ENCODE measurements at places on chromosomes 2 and 18. TPM values are rescaled to one million over a fixed set of nuclear protein-coding genes. Genes with fewer than 3 reads are reported as not detected.

GRCh38 chr18:57352271-57352701 lies at the start of gene ST8SIA3:
Gene ST8SIA3, plus strand, starts transcription at chr18:57352557. Its CDS starts 290 bp downstream, at chr18:57352847.
- H3K27me3 ChIP-seq = peaks cover 34% of the 10 kb centered on the region
- no peaks in the 10 kb centered on the region for H3K4me1 ChIP-seq
- DNase-seq = no peak

- H3K4me1 ChIP-seq = peaks cover 3% of the 10 kb centered on the region
- no peaks in the 10 kb centered on the region for H3K27me3 ChIP-seq
- H3K36me3 ChIP-seq = peaks cover 31% of the 10 kb centered on the region
- DNase-seq = no peak
- H3K4me3 ChIP-seq = no peak overlapping the region
Measured at GRCh38 chr2:218518876-218519275, 49.3 kb downstream of the USP37 start.

DNA sequence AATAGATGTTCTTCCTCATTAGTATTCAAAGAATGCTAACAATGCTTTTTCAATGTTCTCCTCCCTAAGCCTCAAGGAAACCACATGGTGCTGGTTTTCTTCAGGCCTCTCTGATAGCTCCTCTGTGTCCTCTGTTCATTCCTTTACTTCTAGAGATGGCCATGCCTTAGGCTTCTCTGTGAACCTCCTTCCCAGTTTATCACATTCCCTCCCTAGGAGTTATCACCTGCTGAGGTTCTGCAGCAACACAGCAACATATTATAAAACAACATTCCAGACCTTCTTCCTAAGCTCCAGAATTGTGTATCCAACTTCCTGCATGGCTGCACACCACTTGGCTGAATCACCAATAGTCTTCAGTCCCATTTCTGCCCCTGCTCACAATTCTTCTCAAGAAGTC lies 325.5 kb downstream of the IRS1 start:
- H3K36me3 ChIP-seq = no peaks in the 10 kb centered on the region
- H3K4me1 ChIP-seq = peaks cover 20% of the 10 kb centered on the region
- H3K27me3 ChIP-seq = no peaks in the 10 kb centered on the region
- H3K4me3 ChIP-seq = no peak overlapping the region
- DNase-seq = no peak

DNA sequence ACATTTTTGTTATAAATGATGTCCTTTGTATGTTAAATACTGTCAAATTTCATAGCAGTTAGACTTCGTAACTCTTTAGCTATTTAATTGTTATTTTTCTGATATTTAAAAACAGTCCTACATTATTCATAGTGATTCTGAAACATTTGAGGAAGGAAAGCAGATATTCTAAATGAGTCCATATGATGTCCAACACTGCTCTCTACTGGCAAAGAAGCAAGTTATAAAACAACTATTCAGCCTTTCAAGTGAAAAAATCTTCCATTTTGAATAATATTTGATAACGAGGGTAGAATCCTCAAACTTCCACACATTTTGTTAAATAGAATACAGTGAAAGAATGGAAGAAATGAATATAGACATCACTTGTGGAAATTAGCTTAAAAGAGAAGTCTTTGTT lies 220.8 kb downstream of the GULP1 start:
- peaks cover 5% of the 10 kb centered on the region for H3K4me1 ChIP-seq
- H3K4me3 ChIP-seq = no peak overlapping the region
- H3K27me3 ChIP-seq = no peaks in the 10 kb centered on the region
- no peak overlapping the region for H3K27ac ChIP-seq
- no peak for DNase-seq

- no peaks in the 10 kb centered on the region for H3K4me1 ChIP-seq
- no peaks in the 10 kb centered on the region for H3K36me3 ChIP-seq
- H3K27me3 ChIP-seq = no peaks in the 10 kb centered on the region
- H3K27ac ChIP-seq = no peak overlapping the region
Measured at GRCh38 chr2:169761251-169761969, 27.8 kb downstream of the KLHL23 start.

DNA sequence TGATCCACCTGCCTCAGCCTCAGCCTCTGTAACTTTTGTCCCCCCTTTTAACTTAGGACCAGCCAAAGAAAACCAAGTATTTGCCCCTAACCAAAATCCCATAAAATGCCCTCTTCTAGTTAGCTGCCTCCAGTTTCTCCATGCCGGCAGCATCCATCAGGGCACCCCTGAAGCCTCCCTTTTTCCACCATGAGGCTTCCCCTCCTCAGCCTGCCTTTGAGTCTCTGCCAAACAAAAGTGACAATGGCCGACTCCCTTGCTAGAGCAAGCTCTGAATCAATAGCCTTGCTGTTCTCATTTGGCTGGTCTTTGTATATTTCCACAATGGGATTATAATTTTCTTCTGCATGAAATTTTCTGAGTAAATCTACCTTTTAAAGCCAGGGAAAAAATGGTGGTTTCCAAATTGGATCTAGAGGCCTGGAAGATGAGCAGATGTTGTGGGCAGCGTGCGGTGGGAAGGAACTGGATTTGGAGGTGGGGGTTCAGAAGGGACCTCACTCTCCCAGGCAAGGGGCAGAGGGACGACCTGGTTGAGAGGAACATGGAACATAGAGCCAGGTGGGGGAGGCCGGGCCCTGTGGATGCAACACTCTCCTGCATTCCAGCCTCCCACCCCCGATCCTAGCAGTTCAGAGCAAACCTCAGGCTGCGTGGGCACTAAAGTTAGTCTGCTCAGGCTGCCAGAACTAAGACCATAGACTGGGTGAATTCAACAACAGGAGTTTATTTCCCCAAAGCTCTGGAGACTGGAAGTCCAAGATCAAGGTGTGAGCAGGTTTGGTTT lies 80.6 kb downstream of the HS6ST1 start:
- H3K4me3 ChIP-seq = no peak overlapping the region
- no peaks in the 10 kb centered on the region for H3K36me3 ChIP-seq
- H3K27me3 ChIP-seq = no peaks in the 10 kb centered on the region
- peaks cover 8% of the 10 kb centered on the region for H3K4me1 ChIP-seq
- no peak for DNase-seq
- H3K27ac ChIP-seq = no peak overlapping the region

- H3K27me3 ChIP-seq = no peaks in the 10 kb centered on the region
- peaks cover 12% of the 10 kb centered on the region for H3K4me1 ChIP-seq
- H3K4me3 ChIP-seq = no peak overlapping the region
- no peak overlapping the region for H3K27ac ChIP-seq
Measured at GRCh38 chr2:151928380-151928779, 100.2 kb upstream of the ARL5A start.

DNA sequence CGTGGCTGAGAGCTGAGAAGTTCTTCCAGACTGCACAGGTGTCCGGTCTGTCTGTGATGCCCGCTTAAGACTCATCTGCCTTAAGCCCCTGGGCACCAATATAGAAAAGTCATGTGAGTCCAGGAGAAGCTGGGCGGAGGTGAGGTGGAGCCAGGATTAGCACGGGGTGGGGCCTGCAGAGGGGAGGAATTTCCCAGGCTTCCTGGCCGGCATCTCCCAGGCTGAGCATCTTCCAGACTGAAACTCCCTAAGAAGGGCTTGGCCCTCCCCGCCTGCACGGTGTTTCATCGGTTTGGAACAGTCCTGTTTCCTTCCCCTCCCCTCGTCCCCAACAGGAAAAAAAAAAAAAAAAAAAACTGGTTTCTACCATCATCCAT lies 270.3 kb downstream of the ATAD2B start:
- no peaks in the 10 kb centered on the region for H3K27me3 ChIP-seq
- no peak overlapping the region for H3K4me3 ChIP-seq
- H3K27ac ChIP-seq = no peak overlapping the region
- H3K36me3 ChIP-seq = peaks cover 17% of the 10 kb centered on the region

DNA sequence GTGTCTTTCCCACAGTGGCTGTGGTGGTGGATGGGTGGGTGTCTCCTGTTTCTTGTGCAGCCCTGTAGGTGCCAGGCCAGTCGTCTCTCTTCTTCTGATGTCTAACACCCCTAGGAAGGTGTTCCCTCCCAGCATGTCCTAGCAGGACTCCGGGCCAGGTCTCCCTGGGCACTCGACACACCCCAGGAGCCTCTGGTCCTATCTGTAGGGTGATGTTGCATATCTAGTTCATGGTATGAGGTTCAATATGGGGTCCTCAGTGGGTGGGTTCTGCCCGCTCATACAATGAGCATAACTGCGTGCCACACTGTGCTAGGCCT lies 14.4 kb downstream of the NGEF start:
- H3K36me3 ChIP-seq = no peaks in the 10 kb centered on the region
- no peak overlapping the region for H3K27ac ChIP-seq
- no peak overlapping the region for H3K4me3 ChIP-seq
- no peak for DNase-seq
- H3K4me1 ChIP-seq = no peaks in the 10 kb centered on the region
- H3K27me3 ChIP-seq = no peaks in the 10 kb centered on the region

GRCh38 chr2:164948540-164948939 lies 6.8 kb downstream of the SLC38A11 start:
- H3K4me1 ChIP-seq = no peaks in the 10 kb centered on the region
- no peak overlapping the region for H3K27ac ChIP-seq
- H3K27me3 ChIP-seq = no peaks in the 10 kb centered on the region
- no peak for DNase-seq
- no peak overlapping the region for H3K4me3 ChIP-seq

FBXO36 gene
- 2.8 TPM for total RNA-seq

MAT2A gene
- 262 TPM for total RNA-seq

GKN2 gene
- not detected for total RNA-seq

TUBB8B gene
- not detected for total RNA-seq

LIMS1 gene
- total RNA-seq = 124 TPM

PDE1A gene
- total RNA-seq = 10.2 TPM

BMP10 gene
- not detected for total RNA-seq

Data from esophagus muscularis mucosa (tissue), 4 donors.